ENCODE measurements at places on chromosomes 4 and X.

GRCh38 chrX:8815460-8816065, 14.4 kb upstream of the FAM9A start:
- no peak for DNase-seq

DNA sequence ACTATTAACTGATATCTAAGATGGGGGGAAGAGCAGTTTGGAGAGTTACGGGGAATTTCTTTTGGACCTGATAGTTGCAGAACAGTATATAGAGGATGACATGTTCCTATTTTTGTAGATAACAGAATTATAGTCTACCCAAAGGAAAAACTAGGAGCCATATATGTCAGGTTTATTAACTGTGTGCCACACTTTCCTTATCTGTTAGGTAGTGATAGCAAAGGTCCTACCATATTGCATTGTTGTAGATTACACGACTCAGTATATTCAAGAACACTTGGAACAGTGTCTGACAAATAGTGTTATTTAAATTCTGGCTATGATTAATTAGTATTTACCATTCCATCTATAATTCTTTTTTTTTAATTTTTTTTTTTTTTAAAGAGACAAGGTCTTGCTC, 175.3 kb downstream of the NR3C2 start:
- DNase-seq: no peak

- no peak for DNase-seq
These were observed 18.5 kb upstream of the PIM2 start for GRCh38 chrX:48937054-48937907.

DNA sequence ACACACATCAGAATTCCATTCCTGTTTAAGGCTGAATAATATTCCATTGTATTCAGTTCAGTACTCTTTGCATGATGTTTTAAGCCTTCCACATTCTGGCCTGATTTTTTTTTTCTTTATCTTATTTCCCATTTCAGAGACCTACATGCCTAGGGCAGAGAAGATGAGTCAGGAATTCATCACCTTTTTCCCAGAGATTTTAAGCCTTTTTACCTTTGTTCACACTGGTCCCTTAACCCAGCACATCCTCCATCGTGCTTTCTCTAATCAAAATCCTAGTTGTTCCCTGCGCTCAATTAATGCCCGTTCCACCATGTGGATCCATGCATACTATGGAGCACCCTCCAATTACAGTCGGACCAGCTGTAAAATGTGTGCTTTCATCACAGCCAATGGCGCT, 245.1 kb downstream of the DHX15 start:
- DNase-seq: no peak

DNA sequence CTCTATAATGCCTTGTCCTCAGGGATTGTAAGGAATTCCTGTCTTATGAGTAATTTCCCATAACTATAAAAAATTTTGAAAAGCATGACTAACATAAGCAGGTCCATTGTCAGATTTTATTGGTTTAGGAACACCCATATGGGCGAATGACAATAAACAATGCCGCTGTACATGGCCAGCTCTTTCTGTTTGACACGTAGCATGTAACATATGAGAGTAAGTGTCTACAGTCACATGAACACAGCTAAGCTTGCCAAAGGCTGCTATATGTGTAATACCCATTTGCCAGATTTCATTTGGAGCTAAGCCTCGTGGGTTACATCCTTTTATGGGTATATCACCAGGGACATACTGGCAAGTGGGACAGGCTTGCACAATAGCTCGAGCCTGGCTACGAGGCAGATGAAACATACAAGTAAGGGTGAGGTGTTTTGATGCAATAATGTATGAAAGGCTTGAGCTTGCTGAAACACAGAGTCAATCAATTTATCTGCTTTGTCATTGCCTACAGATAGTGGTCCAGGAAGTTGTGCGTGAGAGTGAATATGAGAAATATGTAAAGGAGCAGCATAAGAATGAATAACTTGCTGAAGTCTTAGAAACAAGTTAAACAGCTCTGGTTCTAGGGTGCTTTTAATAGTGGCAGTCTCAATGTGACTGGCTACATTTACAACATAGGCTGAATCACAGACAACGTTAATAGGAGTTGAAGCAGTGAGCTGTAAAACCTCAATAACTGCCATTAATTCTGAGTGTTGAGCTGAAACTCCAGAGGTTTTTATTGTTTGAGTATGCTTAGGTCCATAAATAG, 67.4 kb upstream of the UGT2B10 start:
- peak; percentile 41 for DNase-seq

- peak; percentile 6 for DNase-seq
These were observed 346.6 kb downstream of the CENPC start for GRCh38 chr4:67198727-67199126.

GRCh38 chr4:139910106-139910505, 243.9 kb downstream of the MAML3 start:
- DNase-seq: no peak

DNA sequence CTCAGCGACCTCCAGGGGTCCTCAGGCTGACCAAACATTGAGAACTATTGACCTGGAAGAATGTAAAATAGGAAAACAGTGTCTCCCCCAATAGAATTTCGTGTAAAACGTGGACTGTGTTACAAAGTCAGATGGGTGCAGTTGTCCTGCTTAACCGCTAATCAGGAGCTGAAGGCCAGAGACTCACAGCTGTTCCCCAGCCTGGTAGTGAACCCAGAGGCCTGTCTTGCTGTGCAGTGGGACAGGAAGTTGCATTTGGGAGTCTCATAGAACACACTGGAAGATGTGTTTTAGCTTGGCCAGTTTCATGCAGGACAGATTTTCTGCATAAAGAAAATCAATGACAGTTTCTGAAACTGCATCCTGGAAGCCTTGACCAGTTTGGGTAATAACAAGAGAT, 151.5 kb downstream of the PTTG2 start:
- DNase-seq: no peak

DNA sequence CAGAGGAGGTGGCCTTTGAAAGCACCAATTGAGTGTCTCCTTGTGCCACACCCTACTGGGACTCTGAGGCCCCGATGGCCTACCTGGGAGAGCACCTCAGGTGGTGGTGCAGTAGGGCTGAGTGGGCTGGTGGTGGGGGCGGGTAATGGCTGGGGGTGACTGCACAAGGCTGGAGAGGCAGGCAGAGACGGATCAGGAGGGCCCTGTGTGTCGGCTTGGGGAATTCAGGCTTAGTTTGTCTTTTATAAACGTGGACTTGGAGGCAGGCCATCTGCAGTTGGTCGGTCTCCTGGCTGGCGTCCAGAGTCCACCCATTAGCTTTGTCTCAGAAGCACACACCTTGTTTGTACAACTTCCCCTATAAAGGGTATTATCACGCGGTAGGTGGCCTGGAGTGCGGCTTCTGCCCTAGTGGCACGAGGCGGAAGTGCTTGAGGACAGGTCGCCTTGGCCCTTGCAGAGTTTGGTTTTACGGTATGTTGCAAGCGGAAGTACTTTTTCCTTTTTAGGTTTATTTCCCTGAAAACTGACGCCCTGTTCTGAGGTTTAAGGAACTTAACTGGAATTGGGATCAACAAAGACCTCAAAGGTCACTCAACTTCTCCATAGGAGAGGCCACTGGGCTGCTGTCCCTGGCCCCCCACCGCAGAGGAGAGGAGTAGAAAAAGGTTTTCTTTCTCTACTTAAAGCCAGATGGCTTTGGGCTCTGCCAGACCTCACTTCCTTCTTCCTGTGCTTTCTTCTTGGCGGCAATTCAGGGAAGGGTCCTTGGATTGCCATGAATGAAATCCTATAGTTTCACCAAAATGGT, 8.0 kb downstream of the TBC1D14 start:
- DNase-seq: peak; percentile 31

DNA sequence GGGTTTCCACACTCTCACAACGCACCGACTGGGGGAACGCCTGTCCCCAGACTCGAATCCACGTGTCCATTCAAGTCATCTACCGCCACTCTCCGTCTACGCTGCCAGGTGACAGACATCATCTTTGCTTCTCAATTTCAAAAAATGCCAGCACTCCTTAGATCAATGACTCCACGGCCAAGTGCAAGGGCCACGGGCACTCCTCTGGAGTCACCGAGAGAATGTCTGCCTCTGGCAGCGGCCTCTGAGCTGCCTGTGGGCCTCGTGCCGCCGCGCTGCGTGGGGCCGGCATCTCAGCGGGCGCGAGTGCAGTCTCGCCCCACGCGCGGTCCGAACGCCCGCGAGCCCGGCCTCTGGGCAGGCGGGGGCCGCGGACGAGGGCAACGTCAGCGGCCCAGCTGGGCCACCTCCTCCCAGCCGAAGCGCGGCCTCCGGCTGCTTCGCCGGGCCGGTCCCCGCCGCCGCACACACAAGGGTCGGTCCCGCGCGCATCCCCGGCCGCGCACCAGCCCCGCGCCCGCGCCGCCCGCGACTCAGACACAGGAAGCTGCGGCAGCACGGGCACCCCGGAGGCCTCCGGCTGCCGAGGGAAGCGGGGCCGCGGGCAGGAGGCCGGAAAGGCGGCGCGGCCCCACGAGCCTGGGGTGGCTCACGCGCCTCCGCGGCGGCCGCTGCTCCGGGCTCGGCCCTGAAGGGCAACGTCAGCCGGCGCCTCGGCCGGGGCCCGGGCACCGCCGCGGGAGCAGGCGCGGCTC, 450 bp downstream of the ACSL1 start:
- no peak for DNase-seq

GRCh38 chrX:2479420-2479780, 21.4 kb downstream of the DHRSX start:
- no peak for DNase-seq

GRCh38 chr4:27844376-27844775, 983.7 kb downstream of the STIM2 start:
- DNase-seq: no peak

DNA sequence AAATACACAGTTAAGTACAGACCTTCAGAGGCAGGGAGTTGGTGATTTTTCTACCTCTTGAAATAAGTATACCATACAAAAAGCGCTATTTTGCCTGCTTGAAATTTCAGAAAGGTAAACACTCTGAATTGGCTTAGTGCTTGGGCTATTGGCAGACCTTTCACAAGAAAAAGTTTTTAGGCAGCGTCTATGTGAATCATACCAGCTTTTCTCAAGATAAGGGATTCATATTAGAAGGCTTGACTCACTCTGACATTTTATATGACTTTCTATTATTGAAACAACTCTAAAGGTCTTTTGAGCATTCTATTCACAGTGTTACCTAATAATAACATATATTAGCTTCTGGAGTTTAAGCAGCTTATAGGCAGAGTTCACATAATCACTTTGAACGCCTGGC, 286.4 kb upstream of the FAT1 start:
- no peak for DNase-seq

DNA sequence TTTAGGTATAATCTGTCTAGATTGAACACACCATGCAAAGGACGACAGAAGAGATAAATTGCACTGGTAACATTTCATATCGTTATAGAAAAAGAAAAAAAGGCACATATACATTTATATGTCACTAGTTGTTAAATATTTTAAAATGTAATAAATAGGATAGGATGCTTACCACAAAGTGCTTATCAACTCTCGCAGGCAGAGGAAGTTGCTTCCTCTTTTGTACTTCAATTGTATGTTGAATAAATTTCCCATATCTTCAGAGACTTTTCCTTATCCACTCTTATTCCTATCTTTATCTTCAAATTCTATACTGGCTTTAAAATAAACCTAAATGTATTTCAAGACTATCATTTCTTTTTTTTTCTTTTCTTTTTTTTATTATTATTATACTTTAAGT, 163.3 kb upstream of the SPOCK3 start:
- DNase-seq: no peak

DNA sequence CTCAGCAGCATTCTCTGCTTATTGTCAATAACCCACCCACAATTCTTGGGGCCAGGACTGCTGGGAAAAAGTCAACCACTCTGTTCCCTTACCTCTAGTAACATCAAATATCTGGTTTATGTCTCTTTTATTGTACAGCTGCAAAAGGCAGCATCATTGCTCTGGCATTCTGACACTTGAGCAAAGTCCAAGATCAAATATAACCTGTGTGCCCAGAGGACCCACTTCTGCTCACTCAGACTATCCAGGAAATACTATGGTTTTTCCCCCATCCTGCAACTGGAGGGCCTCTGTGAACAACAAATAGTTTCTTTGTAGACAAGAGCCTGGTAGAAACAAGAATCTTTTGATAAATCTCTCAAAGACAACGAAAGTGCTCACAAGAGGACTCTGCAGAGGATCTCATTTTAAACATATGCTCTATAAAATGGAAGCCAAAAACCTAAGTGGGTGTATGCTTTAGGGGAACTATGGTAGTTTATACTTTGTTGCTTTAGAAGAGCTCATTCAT, 154.7 kb downstream of the RAB28 start:
- no peak for DNase-seq

GRCh38 chr4:66516940-66517339, 846.7 kb upstream of the EPHA5 start:
- DNase-seq: no peak

- DNase-seq: no peak
These were observed at the start of gene HPGD for GRCh38 chr4:174522183-174523024. Gene HPGD, minus strand, starts transcription at chr4:174522488. Its CDS starts 37 bp downstream, at chr4:174522451.

DNA sequence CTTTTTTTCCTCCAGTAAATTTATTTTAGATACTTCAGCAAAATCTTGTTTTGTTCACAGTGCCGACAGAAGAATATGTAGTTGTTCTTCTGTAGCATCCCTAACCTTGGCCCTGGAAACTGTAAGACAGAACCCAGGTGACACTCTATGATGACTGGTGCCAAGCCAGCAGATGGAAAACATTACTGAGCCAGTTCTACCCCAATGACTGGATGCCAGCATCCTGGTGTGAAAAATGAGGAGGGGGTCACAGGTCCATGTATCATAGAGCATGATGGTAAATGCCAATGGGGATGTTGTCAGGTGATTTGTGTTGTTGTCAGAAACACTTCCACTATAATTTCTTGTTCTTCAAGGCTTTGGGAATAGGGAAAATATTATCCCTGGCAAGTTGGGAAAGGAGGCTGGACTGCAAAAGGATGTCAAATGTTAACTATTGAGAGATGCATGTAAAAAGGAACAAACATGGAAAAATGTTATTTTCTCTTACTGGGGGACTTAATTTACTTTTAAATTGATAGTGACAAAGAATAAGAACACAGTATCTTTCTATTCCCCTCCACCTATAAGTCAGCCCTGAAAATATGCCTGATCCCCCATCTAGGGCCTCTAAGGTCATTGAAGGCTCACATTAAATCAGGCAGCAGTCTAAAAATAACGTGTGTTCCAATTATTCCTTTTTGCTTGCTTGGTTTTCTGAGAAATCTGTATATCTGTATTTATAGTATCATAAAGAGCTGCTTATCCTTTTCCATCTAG, 159.8 kb downstream of the RASL11B start:
- no peak for DNase-seq

Measured in epithelial cell of proximal tubule (primary cell).